ENCODE measurements at places on chromosomes 16 and 17.

DNA sequence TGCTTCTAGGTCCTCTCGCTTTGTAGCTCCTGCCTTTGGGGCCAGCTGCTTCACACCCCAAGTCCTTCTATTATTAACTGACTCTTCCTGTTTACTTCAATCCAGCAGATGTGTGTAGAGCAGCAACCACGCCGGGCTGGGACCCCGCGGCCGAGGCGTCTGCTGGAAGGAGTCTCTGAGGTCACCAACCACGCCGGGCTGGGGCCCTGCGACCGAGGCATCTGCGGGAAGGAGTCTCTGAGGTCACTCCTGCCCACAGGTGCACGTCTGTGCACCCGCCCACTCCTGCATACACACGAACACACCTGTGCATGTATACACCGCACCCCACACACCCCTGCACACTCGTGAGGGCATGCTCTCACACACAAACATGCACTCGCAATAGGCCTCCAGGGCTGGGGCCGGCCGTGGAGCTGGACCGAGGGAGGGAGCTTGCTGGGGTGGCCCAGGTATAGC lies 7.8 kb upstream of the TEX19 start:
- no peak for DNase-seq

- DNase-seq: no peak
Measured at GRCh38 chr17:74393346-74393942, 26.1 kb downstream of the GPR142 start.

- no peak for DNase-seq
Measured at GRCh38 chr17:692116-692515, 22.5 kb downstream of the VPS53 start.

DNA sequence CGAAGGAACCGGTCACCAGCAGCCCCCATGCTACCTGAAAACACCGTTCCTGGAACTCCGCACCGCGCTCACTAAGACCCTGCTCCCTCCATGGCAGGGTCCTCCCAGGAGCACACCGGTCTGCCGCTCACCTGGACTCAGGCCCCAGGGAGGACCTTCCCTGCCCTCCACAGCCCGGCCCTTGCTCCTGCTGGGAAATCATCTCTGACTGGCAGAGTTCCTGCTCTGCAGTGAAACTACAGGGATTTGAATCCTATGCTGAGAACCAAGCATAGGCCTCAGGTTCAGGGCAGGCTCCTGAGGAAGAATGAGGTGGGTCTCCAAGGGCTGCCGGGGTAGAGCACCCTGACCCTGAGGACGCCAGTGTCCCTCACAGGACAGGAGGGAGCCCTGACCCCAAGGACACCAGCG lies 88.5 kb downstream of the KCNJ12 start:
- no peak for DNase-seq

DNA sequence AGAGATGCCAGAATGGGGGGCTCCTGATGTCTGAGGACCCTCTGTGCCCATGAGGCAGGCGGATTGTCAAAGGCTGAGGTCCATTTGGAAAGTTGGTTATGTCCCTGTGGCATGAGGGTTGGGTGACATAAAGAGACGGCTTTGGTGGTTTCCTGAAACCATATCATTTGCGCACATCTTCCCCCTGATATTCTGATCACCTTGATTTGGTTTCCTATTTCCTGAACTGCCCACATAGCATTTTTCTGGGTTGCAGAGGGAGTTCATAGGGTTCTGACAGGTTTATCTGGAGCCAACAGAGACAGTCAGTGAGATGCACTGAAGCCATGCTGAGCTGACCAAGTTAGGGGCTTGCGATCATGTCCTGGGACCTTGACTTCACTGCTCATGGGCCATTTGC lies 15.7 kb upstream of the RNF222 start:
- DNase-seq: no peak

DNA sequence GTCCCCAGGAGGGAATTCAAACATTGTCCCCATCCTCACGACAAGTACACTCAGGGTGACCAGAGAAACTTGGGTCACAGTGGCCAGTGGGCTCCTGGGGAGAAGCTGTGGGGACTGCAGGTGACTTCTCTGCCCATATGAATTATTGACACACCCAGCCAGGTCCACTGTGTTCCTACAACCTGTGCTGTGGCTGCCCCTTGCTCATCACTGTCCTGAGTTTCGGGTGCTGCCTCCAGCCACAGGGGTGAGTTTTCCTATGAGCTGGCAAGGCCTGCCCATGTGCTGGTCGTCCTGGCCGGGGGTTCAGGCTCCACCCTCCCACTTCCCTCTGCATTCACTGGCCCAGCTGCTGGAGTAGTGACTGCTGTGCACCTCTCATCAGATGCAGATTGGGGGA lies 59.0 kb upstream of the RBFOX3 start:
- no peak for DNase-seq

DNA sequence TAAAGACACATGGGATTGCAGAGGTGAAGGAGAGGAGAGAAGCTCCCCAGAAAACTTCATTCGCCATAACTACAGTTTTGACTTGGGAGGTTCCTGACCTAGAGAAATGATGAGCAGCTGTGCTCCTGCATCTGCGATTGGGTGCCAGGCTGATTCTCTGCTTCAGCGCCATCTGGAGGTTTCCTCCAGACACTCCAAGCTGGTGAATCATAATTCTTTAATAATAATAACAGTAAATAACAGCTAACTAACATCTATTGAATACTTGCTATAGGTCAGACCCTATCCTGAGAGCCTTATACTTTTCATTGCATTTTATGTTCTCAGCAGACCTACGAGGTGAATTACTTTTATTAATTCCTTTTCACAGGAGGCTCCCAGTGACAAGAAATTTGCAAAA lies 575.8 kb downstream of the TOX3 start:
- DNase-seq: peak; percentile 39

GRCh38 chr16:77555126-77555525 lies 120.3 kb upstream of the ADAMTS18 start:
- no peak for DNase-seq

DNA sequence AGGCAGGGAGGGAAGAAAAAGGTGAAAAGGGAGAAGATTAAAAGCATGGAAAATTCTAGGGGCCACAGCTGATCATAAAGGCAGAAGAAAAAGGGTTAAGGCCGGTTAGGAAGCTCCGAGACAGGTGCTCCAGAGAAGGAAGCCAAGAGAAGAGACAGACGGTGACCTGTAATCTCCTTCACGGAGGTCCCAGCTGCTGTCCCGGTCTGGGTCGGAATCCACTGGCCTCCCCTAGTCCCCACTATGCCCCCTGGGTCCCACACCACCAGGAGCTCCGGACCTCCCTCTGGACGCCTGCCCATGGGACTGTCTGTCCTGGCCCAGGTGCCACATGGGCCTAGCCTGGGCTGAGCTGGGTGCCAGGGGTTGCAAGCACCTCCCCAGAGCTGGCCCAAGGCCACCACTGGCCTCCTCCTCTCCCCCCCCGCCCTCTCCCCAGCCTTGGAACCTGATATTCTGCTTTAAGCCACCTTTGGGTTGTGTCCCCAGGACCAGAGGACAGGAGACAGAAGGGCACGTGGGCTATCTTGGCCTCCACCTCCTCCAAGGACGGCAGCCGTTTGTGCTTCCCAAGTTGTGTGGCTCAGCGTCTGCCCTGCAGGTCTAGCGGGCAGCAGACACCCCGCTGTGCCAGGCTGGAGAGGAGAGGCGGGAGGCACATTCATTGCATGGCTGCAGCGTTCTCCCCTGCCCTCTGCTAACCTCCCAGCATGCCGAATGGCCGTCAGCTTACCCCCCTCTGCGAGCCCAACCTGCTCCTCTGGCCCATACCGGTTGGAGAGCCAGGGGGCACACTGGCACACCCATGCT lies 102.4 kb downstream of the ENGASE start:
- DNase-seq: no peak

- no peak for DNase-seq
Measured at GRCh38 chr17:83153681-83154310, 74.4 kb downstream of the METRNL start.

DNA sequence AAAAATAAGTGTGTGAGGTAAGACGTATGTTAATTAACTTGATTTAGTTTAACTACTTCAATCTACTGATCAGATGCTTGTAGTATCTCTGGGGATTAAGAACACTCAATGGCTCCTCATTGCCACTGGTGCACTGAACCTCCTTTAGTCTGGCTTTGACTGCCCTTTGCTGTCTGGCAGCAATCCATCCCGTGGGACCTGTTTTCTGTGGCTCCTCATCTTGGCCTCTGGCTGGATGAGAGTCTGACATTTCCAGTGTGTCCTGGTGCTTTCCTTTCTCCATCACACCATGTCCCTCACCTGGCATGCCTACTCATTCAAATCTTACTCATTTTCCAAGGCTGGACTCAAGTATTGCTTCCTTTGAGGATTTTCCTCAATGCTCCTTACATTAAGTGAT lies 212.2 kb downstream of the CA10 start:
- DNase-seq: no peak

DNA sequence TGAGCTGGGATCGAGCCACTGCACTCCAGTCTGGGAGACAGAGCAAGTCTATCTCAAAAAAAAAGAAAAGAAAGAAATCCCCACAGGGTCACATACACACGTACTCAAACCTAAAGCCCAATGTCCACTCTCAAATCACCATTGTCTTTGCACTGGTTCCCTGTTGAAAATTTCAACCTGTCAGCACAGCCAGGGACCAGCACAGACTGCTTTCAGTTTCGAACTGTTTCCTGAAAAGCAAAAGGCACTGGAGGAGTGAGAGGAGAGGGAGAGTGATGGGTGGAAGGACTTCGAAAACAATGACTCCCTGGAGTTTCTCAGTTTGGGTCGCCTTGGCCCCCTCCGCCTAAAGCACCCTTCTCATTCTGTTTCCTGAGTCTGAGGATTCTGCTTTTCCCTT lies 9.0 kb upstream of the CD300C start:
- DNase-seq: no peak

GRCh38 chr16:21084631-21085225 lies 65.9 kb downstream of the DNAH3 start:
- no peak for DNase-seq

DNA sequence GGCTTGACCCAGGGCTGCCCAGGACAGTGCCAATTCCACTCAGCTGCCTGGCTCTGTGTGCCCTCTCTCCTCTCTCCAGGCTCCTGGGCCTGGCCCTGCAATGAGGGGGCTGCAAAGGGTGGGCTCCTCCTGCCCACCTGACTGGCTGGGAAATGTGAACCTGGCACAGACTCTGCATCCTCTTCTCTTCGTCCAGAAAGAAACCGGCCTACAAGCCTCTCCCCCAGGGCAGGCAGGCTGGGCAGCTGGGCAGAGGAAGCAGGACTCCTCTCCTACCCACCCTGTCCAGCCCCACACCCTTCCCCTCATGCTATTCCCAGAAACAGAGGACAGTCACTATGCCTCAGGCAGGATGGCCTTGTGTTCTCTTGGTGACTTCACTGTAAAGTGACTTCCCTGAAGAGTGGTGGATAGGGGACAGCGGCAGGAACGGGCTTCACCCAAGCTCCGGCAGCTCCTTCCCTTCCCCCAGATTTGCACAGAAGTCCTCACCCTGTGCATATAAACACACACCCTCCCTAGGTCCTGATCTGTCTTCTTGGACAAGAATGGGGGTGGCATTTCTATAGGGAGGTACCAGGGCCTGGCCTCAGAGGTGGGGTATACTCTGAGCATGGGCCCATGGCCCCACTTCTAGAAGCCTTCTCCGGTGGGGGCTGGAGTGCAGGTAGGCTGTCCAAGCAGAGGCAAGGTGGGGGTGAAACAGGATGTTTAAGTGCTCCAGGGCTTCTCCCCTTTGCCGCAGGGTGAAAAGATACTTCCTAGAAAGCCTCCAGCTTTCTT lies 4.9 kb upstream of the STAT5A start:
- no peak for DNase-seq

- DNase-seq: no peak
Measured at GRCh38 chr17:9308069-9308468, 267.6 kb downstream of the STX8 start.

GRCh38 chr16:55002419-55002818 lies 71.8 kb downstream of the IRX5 start:
- no peak for DNase-seq

DNA sequence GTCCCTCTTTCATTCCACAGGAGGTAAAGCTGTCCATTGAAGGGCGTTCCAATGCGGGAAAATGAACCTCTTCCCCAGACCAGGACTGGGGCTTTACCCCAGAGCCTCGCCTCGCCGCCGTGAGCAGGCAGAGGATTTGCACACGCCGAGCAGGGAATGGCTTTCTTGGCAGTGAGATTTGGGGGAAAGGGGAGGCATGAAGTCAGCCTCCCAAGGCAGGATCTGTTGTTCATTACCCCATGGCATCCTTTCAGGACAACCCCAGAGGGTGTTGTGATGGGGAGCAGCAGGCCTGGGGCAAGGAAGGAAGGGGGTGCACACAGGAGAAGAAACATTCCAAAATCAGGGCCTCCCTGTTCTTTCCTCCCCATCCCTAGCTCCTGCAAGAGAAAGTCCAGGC lies 6.0 kb downstream of the ATXN1L start:
- no peak for DNase-seq

- no peak for DNase-seq
Measured at GRCh38 chr16:12350945-12351344, 374.4 kb downstream of the SNX29 start.

DNA sequence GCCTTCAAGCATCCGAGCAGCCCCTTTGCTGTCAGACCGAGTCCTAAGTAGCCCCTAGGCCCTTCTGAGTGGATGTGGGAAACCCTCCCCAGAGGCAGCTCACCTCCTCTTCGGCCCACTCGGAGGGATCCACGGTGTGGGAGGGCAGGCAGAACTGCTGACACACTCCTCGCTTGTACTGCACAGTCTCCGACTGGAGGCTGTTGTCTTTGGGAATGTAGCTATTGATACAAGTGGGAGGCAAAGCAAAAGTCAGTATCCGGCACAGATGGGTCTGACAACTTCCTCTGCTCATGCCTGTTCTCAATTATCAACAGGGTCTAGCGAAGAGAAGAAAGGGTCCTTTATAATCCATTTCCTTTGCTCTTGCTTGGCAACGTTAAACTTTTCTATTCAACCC lies 25.9 kb upstream of the FOXJ1 start:
- no peak for DNase-seq

DNA sequence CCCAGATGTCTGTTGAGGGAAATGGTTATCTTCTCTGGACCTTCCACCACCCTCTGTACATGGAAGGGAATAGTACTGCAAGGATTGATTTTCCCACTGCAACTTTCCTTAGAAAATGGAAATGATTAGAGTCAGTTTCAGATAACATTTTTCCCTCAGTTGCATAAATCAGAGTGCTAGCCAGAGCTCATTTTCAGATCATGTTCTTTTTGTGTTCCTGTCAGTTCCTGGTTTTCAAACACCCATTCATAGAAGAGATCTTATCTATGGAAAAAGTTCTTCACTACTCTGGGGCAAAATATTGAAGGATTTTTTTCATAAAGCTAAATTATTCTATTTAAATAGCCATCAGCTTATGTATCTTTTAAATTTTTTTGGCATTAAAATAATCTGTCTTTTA lies 11.7 kb upstream of the COX10 start:
- no peak for DNase-seq

GRCh38 chr16:3501783-3502400 lies 1.1 kb downstream of the CLUAP1 start:
- no peak for DNase-seq

DNA sequence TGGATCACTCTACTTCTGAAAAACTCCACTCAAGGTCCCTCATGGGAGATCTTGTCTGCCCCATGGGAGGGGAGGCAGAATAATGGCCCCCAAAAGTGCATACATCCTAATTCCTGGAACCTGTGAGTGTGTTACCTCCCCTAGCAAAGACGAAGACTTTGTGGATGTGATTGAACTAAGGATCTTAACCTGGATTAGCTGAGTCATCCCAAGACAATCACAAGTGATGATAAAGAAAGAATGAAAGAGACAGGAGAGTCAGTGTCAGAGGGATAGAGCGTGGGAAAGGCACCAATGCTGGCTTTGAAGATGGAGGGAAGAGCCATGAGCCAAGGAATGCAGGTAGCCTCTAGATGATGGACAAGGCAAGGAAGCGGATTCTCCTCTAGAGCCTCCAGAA lies 374.7 kb upstream of the DYNLRB2 start:
- DNase-seq: no peak

Measured in iPS DF 6.9 (cell line).